ENCODE measurements at places on chromosomes 2 and 18.

DNA sequence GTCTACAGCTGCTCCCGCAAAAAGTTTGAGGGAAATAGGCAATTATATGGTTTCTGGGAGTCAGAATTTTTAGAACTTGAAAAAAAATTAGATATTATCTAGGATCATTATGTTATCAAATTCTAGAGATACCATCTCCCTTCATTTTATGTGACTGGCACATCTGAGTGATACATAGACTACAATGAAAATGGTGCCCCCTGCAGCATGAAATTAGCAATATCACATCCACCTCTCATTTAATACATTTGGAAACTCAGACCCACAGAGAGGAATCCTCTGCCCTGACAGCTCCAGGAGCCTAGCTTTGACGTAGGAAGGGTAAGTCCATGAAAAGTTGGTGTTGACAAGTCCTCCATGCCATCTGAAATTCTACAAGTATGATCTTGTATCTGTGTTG is 381.6 kb downstream of the SUCLG1 start:
- DNase-seq: no peak

DNA sequence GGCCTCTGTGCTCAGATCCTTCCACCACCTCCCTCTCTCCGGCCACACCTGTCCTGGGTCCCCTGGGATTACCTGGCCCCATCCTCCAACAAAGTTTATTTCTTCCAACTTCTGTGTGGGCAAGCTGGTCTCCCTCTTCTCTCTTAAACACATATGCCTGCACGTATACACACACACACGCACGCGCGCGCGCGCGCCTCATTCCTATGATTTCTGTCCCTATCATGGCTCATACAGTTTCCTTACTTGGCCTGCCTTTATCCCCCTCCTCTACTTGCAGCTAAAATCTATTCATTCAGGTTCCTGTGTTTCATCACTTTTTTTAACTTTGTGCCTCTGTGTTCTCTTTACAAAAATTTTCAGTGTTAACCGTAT is 96.4 kb downstream of the LOXHD1 start:
- DNase-seq: no peak

GRCh38 chr18:70781860-70782453 is 493.1 kb downstream of the SOCS6 start:
- DNase-seq: no peak

DNA sequence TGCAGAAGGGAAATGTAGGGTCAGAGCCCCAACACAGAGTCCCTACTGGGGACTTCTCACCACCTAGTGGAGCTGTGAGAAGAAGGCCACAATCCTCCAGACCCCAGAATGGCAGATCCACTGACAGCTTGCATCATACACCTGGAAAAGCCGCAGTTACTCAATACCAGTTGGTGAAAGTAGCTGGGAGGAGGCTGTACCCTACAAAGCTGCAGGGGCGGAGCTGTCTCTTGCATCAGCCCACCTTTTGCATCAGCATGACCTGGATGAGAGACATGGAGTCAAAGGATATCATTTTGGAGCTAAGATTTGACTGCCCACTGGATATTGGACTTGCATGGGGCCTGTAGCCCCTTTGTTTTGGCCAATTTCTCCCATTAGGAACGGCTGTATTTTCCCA is 237.3 kb downstream of the CALCRL start:
- no peak for DNase-seq

GRCh38 chr2:45889620-45890370 is 238.3 kb downstream of the PRKCE start:
- DNase-seq: no peak

- DNase-seq: no peak
These were observed 20.8 kb downstream of the DBI start for GRCh38 chr2:119387381-119388129.

DNA sequence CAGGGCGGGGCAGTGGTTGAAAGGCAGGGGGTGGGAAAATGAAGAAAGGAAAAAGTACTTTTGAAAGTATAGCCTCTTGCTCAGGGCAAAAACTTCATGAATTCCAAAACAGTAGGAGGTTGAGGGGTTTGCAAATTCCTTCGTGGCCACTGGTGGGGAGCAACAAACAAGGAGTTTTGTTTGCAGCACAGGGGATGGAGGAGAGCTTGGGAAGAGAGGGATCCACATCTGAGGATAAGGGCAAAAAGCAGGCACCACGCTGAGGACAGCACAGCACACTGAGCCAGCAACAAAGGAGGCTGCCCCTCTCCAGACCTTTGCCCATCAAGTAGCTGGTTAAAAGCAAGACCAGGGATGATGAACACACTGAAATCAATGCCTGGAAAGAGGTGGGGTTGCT is 148.9 kb downstream of the TCF4 start:
- DNase-seq: peak; percentile 75

DNA sequence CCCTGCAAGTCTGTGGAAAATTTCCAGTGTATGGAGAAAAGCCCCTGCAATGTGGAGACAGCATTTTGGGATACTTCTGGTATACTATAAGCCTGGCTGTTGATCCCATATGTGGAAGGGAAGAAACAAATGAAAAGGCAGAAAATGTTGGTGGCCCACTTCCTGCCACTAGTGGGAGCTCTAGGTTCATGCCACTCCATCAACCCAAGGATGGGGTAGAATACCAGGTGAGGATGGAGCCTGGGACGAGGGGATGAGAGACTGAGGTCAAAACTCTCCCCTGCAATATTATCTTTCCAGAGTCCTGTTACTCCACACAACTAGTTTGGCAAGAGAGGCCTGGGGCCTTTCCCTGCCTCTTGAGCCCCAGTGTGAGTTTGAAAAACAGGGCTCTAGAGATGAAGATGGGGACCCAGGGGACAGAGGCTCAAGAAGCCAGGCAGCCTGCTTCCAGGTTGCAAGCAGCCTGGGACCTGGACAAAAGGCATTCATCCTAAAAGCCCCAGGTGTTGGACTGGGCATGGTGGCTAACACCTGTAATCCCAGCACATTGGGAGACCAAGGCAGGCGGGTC is 31.9 kb downstream of the BMP10 start:
- DNase-seq: no peak

DNA sequence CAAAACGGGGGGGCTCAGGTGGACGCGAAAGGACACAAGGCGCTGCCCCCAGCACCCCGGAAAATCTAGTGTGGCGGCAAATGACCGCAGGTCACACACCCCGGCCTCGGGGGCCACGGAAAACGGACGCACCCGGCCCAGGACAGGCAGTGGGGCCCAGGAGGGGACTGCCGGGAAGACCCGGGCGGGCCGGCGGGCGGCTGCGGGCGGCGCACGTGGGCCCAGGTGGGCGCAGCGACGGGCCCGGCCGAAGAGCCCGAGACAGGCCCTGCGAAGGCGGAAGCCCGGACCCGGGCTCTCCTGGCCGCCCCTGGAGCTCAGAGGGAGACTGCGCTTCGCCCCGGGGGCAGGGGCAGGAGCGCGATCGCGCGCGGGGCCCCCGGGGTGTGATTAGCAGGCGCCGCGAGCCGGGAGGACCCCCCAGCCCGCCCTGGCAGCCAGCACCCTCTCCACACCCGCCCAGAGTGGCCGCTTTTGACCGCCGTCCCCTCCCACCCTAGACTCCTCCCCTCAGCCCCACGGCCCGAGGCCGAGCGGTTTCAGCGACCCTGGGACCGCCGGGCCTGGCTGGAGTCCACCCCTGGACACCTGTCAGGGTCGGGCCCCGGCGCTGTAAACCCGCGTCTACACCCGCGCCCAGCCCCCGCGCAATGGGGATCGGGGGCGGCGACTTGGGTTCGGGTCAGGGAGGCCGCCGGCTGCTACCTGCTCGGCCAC is 773 bp downstream of the MBP start:
- no peak for DNase-seq

- DNase-seq: no peak
These were observed 100.2 kb downstream of the ANKRD44 start for GRCh38 chr2:197210430-197210829.

GRCh38 chr2:30753630-30754029 is 53.6 kb downstream of the CAPN13 start:
- no peak for DNase-seq

DNA sequence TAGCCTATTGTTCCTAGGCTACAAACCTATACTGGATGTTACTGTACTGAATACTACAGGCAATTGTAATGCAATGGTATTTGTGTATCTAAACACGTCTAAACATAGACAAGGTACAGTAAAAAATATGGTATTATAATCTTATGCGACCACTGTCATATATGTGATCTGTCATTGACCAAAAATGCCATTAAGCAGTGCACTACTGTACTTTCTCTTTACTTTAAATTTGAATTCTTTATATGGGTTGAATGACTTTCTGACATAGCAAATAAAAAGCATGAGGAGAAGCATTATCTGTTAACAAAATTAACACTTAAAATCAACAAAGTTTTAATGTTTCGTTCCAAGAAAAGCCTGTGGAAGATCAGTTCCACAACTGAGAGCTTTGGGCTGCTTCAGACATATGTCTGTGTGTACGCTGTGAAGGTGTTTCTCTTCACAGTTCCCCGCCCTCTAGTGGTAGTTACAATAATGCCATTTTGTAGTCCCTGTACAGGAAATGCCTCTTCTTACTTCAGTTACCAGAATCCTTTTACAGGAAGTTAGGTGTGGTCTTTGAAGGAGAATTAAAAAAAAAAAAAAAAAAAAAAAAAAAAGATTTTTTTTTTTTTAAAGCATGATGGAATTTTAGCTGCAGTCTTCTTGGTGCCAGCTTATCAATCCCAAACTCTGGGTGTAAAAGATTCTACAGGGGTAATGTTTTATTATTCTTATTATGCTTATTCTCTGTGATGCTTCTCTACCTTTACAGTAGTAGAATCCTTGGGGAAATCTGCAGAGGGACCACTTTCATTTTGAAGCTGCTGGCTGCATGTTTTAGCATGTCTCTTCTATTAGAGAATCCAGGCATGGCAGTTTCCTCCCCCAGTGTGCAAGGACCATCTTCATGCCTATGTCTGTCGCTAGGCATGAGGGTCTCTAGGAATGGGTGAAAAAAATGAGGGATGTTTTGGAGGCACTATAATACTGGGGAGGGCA is 54.5 kb downstream of the SCN2A start:
- peak; percentile 83 for DNase-seq

DNA sequence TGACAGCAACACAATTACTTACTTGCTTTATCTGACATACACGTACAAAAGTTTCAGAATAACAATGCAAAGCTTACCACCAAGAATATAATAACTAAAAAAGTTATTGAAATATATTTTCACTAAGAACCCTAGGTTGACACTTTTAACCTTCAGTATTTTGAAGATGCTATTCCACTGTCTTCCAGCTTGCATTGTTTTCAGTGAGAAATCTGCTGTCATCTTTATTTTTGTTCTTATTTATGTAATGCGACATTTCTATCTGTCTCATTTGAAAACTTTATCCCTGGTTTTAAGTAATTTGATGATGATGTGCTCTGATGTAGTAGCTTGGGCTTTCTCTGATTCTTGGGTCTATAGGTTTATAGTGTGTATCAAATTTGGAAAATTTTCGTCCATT is 165.0 kb upstream of the SMIM21 start:
- DNase-seq: no peak

DNA sequence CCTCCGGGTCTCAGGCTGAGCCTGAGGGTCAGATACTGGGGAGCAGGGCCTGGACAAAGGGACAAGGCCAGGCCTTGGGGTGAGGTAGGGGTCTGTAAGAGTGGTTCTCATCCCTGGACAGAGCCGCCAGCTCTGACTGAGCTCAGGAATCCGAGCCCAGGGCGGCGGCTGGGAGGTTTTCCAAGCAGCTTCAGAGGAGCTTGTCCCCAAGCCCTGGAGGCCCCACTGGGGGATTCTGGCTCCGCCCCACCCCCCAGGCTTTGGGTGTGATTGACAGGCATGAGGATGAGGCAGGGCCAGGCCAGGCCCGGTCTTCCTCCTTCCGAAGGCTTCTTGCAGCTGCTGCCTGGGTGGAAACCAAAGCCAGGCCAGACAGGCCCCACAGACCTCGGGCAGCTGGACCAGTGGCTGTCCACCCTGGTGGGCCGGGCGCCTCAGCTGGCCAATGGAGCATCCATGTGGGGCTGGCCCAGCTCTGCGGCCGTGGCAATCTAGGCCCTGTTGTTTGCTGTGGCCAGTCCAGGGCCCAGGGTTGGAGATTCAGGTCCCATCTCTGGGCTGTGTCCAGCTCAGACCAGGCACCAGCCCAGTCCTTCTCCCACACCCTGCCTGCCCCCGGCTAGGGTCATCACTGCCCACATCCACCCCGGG is 23.1 kb upstream of the GPC1 start:
- DNase-seq: no peak

DNA sequence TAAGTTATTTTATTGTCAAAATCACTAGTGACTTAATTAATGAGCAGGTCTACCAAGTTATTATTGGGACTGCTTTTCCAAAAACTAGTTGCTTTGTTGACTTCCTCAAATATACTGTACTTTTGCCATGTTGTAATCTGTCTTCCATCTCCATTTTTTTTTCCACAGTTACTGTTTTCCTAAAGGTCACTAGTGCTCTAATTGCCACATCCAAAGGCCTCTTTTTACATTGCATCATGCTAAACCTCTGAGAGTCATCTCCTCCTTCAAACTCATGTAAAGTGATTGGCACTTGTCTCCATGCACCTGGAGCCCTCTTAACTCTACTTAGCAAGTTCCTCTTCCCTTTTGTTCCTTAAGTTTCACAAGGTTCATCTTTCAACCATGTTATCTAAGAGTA is 11.8 kb downstream of the PMAIP1 start:
- no peak for DNase-seq

GRCh38 chr2:201913201-201913600 is 106.9 kb downstream of the CDK15 start:
- no peak for DNase-seq

DNA sequence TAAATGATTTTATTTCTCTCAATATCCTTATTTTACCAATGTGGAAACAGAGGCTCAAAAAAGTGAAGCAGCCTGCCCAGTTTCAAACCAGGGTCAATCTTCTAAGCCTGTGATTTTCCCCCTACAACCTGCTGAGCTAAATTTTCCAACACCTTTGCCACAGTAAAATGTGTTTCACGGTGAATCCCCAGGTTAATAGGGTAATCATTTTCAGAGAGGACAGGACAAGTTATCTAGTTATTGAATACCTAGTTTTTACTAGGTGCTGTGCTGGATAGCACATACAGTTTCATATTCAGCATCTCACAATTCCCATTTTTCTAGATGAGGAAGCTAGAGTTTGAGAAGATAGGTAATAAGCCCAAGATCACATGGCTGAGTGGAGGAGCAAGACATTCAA is 236.6 kb downstream of the PTH2R start:
- no peak for DNase-seq

- DNase-seq: no peak
These were observed 640 bp upstream of the SPR start for GRCh38 chr2:72886505-72887031.

- DNase-seq: no peak
These were observed 4.3 kb downstream of the AOX1 start for GRCh38 chr2:200590090-200590489.
